Stimulated activated CD8-positive, alpha-beta memory T cell treated with anti-CD3 and anti-CD28 coated beads, Interleukin-7, amount 100 ng/mL, for 24 hours (primary cell): ENCODE measurements at places on chromosomes 3 and 15.

DNA sequence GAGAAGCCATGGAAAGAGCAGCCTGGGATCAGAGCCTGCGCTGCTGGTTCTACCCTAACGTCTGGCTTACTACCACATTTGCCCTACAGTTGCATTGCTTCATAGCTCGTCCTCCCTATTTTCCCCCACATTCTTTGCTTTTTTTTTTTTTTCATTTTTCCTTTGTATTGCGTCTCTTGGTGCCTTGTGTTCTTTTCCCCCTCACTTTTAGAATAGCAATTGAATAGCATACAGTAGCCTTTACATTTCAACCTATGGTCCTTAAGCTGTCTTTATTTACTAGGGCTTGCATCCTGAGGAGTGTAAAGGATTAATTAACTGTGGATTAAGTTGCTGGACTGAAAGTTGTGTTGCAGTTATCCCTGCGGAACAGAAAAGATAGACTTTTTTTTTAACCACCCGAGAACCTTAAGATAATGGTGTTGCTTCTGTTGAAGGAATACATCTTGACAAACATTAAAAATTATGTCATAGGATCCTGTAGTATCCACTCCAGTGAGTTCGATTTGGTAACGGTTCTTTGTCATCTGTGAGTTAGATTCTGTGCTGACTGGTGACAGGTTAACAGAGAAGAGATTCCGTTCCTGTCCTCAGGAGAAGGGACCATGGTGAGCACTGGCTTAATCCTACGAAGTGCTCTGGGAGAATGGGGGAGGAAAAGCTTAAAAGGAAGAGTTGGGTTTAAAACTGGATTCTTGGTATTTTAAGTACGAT, 417.4 kb upstream of the NAALADL2 start:
- no peak for DNase-seq

GRCh38 chr15:82714016-82714415, 4.3 kb upstream of the AP3B2 start:
- DNase-seq = no peak

DNA sequence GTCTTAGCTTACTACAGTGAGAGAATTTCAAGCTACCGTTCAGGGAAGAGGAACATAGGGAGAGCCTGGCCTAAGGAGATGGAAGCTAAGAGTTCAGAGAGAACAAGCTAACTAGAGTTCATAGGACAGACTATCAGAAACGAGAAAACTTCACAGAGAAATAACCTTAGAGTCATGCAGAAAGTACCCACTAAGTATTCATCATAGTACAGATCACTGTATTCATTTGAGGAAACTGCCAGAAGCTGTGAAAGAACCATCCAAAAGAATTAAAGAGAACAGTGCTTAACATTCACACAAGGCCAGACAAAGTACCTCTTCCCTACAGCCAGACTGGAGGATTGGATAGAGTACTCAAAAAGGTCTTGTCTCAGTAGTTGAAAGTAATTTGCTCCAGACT, 15.2 kb upstream of the GBE1 start:
- DNase-seq = no peak

- DNase-seq = no peak
These were observed 58.5 kb upstream of the KLF13 start for GRCh38 chr15:31268108-31268501.

GRCh38 chr3:144548346-144548745, 576.7 kb downstream of the DIPK2A start:
- DNase-seq = no peak

- DNase-seq = no peak
These were observed 26.4 kb downstream of the ADCY5 start for GRCh38 chr3:123422457-123422856.

DNA sequence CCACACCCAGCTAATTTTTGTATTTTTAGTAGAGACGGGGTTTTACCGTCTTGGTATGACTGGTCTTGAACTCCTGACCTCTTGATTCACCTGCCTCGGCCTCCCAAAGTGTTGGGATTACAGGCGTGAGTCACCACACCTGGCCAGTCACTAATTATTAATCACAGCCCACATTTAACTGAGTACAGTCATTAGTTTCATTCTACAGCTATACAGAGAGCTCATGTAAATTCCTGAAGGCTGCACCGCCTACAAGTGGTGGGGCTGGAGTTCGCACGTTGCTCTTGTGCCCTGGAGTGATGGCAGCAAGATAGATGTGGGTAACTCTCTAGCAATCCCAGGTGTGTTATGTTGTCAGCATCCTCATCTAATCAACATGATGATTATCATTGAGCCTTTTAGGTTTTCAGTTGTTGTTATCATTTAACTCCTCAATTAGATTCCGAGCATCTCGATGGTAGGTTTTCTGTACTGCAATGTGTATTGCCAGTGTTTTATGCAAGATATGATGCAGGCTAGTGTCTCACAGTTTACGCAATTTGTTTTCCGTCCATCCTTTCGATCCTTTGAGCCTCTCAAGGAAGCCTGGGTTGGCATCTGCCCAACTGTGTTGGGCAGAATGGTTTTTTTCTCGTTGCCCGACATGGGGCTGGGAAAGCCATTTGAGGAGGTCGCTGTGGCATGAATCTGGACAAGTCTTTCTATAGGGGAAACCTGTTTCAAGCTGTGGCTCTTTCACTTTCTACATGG, 216.3 kb downstream of the LPP start:
- DNase-seq = no peak

DNA sequence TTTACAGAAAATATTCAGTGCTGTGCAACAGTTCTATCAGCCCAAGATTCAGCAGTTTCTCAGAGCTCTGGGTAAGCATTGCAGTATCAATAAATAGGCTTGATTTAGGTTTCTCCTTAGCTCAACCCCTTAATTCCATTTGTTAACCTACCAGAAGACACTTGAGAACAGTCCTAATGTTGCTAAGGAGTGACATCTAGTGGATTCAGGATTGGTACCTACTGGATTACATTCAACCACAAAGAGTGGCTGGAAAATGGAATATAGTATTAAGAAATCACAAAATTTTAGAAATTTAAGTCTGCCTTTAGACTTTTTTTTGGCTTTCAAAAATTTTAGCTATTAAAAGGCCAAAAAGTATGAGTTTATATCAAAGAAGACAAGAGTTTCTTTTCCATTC, 34.7 kb downstream of the POLG start:
- DNase-seq = no peak
